H9 (cell line): ENCODE measurements at places on chromosomes 5 and 9. TPM values are rescaled to one million over a fixed set of nuclear protein-coding genes. Genes with fewer than 3 reads are reported as not detected.

POU5F2 gene
- 0.11 and 0.22 TPM in 2 replicates for total RNA-seq

C5orf52 gene
- total RNA-seq: not detected in 2 replicates

FCN2 gene
- not detected in 2 replicates for total RNA-seq

TEX10 gene
- 70.8 and 71.6 TPM in 2 replicates for total RNA-seq

COMMD10 gene
- total RNA-seq: 29.4 and 33.9 TPM in 2 replicates

SLC6A18 gene
- total RNA-seq: not detected in 2 replicates

SLC45A2 gene
- not detected in 2 replicates for total RNA-seq

ANKRD31 gene
- total RNA-seq: 0.11 and 0.13 TPM in 2 replicates

ECSCR gene
- 1.6 and 1.9 TPM in 2 replicates for total RNA-seq

ANKRA2 gene
- 6.6 and 8.9 TPM in 2 replicates for total RNA-seq

SPZ1 gene
- total RNA-seq: not detected in 2 replicates

BAAT gene
- total RNA-seq: 0.09 and 0.15 TPM in 2 replicates

GNA14 gene
- total RNA-seq: 0.37 and 0.48 TPM in 2 replicates

PLAC8L1 gene
- 0.52 and 0.64 TPM in 2 replicates for total RNA-seq

G3BP1 gene
- 439 and 448 TPM in 2 replicates for total RNA-seq

TMEM232 gene
- total RNA-seq: 1.6 and 1.8 TPM in 2 replicates

ITGA2 gene
- total RNA-seq: 3.0 and 3.2 TPM in 2 replicates

SPAG8 gene
- total RNA-seq: 0.46 and 0.50 TPM in 2 replicates

MAP1B gene
- total RNA-seq: 67.1 and 67.5 TPM in 2 replicates

DMGDH gene
- 0.37 TPM in 1 of 2 replicates, not detected in the other for total RNA-seq

RABEPK gene
- total RNA-seq: 21.8 and 24.4 TPM in 2 replicates

SLC23A1 gene
- not detected in 2 replicates for total RNA-seq

FSTL4 gene
- 5.7 and 6.0 TPM in 2 replicates for total RNA-seq

ZMYND19 gene
- 79.2 and 82.3 TPM in 2 replicates for total RNA-seq

LECT2 gene
- total RNA-seq: not detected in 2 replicates

PCDHB14 gene
- total RNA-seq: 1.5 and 2.4 TPM in 2 replicates

LMX1B gene
- 0.70 and 0.85 TPM in 2 replicates for total RNA-seq

PLCXD3 gene
- not detected in 2 replicates for total RNA-seq

NCS1 gene
- total RNA-seq: 35.0 and 38.1 TPM in 2 replicates

BTNL9 gene
- total RNA-seq: 0.88 and 0.96 TPM in 2 replicates

FOXD1 gene
- 0.20 and 0.31 TPM in 2 replicates for total RNA-seq

CTXN3 gene
- total RNA-seq: not detected in 2 replicates

PNPLA7 gene
- total RNA-seq: 1.6 and 1.8 TPM in 2 replicates

PAPPA gene
- 0.17 and 0.29 TPM in 2 replicates for total RNA-seq

TMCO6 gene
- 37.3 and 39.3 TPM in 2 replicates for total RNA-seq

IL3 gene
- total RNA-seq: not detected in 2 replicates

PCDHAC2 gene
- total RNA-seq: 4.8 and 5.4 TPM in 2 replicates

ZNG1A gene
- total RNA-seq: 31.1 and 31.9 TPM in 2 replicates

ABL1 gene
- total RNA-seq: 79.4 and 83.6 TPM in 2 replicates

PDE6A gene
- not detected in 2 replicates for total RNA-seq

UBE2QL1 gene
- 0.11 and 0.15 TPM in 2 replicates for total RNA-seq

THBS4 gene
- total RNA-seq: 18.6 and 19.0 TPM in 2 replicates

CTSV gene
- total RNA-seq: 82.2 and 85.5 TPM in 2 replicates

TEK gene
- 1.6 and 1.8 TPM in 2 replicates for total RNA-seq

FOXD4L4 gene
- 0.26 TPM in 1 of 2 replicates, not detected in the other for total RNA-seq

CARTPT gene
- not detected in 2 replicates for total RNA-seq

BARX1 gene
- 1.2 TPM in 2 replicates for total RNA-seq

SPATA31C1 gene
- 0.15 TPM in 2 replicates for total RNA-seq

CBY3 gene
- total RNA-seq: 0.50 and 1.6 TPM in 2 replicates
